ENCODE measurements at places on chromosomes 16 and 17.

DNA sequence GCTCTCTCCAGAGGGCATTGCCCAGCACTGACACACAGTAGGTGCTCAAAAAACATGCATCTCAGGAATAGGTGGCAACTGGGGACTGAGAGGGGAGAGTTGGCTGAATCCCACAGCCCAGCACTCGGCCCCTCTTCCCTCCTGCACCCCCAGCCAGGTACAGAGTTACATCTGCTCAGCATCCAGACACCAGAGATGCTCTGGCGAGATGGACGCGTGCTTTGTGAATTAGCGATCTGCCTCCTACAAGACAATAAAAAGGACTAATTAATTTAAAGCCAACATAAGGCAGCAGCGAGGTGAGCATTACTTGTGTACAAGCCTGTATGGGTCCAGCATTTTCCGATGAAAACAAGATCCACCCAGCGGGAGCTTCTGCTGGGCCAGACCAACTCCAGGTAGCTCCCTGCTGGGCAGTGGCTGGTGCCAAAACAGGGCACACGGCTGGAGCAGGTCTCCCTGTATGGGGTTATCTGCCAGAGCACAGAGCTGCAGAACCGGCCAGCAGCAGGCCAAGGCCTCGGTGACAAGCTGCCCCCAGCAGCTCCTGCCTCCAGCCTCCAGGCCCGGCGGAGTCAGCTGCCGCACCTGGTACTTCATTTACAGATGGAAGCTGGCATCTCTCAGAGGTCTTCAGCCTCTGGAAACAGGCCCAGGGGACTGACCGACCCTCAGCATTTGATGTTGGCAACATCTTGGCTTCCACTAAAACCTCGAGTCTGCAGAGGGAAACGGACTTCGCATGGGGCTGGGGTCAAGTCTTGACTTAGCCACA, 219.7 kb upstream of the SDK2 start:
- DNase-seq = no peak

GRCh38 chr16:4934591-4934990, 2.4 kb downstream of the PPL start:
- DNase-seq = no peak

GRCh38 chr17:27554152-27554551, 76.8 kb upstream of the LGALS9 start:
- no peak for DNase-seq

- no peak for DNase-seq
Observed at GRCh38 chr17:8125947-8126490, 2.1 kb upstream of the HES7 start.

GRCh38 chr16:1316033-1316405, 6.6 kb downstream of the UBE2I start:
- DNase-seq = no peak

GRCh38 chr17:32757963-32758362, 119.0 kb downstream of the MYO1D start:
- no peak for DNase-seq

- DNase-seq = no peak
Observed at GRCh38 chr16:4673387-4674046, 19.8 kb upstream of the NUDT16L1 start.

GRCh38 chr17:61362396-61362795, 37.2 kb upstream of the TBX2 start:
- DNase-seq = no peak

GRCh38 chr17:44333371-44333770, 8.7 kb upstream of the SLC25A39 start:
- DNase-seq = no peak

DNA sequence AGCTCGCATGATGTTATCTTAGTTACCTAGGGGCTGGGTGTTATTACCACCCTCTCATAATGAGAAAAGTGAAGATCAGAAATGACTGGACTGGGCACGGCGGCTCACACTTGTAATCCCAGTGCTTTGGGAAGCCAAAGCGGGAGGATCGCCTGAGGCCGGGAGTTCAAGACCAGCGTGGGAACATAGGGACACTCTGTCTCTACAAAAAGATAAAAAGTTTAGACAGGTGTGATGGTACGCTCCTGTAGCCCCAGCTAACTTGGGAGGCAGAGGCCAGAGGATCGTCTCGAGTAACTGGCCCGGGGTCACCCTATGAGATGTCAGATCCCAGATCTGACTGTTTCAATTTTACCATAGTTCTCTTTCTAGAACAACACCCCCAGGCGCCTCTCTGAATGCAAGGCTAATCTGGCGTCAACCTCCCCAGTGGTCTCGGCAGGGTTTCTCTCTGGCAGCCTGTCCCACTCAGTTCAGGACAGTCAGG, 1.9 kb upstream of the CCDC102A start:
- no peak for DNase-seq

GRCh38 chr16:72132726-72133125, 39.1 kb downstream of the DHX38 start:
- DNase-seq = no peak

DNA sequence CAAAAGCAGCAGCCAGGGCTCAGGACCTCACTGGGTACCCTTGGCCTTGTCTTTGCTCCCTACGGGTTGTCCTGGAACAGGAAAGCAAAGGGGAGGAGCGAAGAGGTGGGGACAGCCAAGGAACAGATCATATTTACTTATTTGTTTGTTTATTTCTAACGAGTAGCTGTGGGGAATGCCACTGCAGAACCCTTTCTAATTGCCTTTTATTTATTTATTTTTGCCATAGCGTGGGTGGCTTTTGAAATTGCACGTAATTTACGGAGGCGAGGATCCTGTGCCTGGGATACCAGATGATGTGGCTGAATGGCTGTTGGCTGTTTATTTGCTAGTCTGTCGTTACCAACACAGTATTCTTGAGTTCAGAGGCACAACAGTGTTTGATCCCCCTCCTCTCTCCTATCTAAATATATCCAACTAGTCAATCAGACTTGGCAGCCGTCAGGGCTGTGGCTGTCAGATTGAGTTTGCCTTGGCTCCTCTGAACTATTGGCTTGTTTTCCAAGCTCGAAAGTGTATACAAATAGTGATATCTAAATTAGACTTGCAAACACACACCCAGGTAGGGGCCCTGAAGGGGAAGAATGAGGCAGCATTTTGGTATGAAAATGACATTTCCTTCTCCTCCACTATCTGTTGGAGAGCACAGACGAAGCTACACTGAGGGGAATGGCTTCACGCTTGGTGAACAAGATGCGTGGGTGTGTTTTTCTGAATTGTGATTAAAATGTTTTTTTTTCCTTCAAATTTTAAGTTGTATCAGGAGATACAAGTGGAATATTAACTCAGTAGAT, 110.4 kb downstream of the MSI2 start:
- DNase-seq = no peak

GRCh38 chr17:8800656-8801055, 1.5 kb upstream of the MFSD6L start:
- no peak for DNase-seq

- DNase-seq = peak; percentile 36
Observed at GRCh38 chr17:2749784-2750181, 331 bp upstream of the CCDC92B start.

DNA sequence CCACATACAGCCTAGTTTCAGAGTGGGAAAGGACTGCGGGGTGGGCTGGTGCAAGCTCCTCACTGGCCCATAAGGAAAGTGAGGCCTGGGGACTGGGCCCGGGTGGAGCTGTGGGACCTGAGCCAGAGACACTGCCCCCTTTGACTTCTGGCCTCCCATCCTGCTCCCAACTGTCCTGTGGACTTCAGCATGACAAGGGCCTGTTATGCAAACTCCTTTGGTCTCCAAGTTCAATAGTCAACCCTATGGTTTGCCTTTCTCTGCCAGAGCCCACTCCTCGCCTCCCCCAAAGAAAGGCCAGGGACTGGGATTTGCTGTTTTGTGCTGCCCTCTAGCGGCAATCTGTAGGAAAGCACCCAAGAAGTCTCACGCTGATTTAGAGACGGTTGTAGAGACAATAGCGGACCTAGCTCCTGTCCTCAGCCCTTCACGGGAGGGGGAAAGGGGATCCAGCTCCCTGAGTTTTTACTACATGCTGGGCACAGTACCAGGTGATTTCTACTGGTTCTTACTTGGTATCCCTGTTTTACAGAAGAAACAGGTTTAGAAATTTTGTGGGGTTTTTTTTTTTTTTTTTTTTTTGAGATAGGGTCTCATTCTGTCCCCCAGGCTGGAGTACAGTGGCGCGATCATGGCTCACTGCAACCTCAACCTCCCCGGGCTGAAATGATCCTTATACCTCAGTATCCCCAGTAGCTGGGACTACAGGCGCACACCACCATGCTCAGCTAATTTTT, 1.2 kb upstream of the TLCD3B start:
- DNase-seq = no peak

DNA sequence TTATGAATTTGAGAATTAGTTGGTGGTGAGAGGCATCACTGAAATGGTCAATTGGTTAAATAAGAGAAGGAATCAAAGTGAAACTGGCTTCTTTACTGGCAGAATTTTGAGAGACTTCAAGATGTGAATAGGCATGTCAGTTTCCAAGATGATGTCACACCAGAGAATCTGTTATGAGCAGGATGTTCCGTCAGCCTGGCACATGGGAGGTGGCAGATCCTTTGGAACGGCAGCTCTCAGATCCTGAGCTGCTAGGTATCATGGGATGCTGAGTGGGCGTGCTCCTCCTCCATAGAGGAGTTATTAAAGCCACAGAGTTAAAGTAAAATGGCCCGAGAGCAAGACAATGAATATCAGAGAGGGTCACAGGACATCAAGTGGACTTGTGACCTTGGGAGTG, 444.3 kb upstream of the HSBP1 start:
- DNase-seq = no peak
